CD4-positive, alpha-beta T cell treated with Interferon alpha-2 for 1 hour (primary cell): ENCODE measurements at places on chromosomes 2 and 18.

GRCh38 chr18:74898965-74899364 lies 301.3 kb downstream of the ZNF407 start:
- DNase-seq = no peak

DNA sequence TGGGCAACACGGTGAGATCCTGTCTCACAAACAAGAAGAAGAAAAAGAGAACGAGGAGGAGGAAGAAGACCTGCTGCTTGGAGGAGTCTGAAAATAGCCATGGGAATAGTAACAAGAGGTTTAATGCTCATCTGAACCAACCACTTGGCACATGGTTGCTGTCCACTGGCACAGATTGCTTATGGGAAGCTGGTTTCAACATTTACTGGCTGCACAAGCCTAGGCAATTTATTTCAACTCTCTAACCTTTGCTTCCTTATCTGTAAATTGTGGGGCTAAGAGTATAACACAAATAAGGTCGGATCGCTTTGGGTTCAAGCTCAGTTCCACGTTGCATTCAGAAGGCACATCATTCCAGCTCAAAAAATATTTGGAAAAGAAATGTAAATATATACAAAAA lies 14.2 kb upstream of the RHOB start:
- DNase-seq = no peak

GRCh38 chr2:96909611-96910021 lies 39.7 kb upstream of the SEMA4C start:
- no peak for DNase-seq

GRCh38 chr2:239678666-239679296 lies 278.0 kb upstream of the HDAC4 start:
- no peak for DNase-seq

- DNase-seq = peak; percentile 74
Observed at GRCh38 chr2:207311316-207312005, 145.7 kb upstream of the KLF7 start.

- no peak for DNase-seq
Observed at GRCh38 chr2:2902547-2903281, 474.9 kb downstream of the EIPR1 start.

- DNase-seq = no peak
Observed at GRCh38 chr2:80852808-80853139, 548.2 kb upstream of the LRRTM1 start.

GRCh38 chr18:48674758-48675351 lies 136.0 kb downstream of the CTIF start:
- DNase-seq = no peak

DNA sequence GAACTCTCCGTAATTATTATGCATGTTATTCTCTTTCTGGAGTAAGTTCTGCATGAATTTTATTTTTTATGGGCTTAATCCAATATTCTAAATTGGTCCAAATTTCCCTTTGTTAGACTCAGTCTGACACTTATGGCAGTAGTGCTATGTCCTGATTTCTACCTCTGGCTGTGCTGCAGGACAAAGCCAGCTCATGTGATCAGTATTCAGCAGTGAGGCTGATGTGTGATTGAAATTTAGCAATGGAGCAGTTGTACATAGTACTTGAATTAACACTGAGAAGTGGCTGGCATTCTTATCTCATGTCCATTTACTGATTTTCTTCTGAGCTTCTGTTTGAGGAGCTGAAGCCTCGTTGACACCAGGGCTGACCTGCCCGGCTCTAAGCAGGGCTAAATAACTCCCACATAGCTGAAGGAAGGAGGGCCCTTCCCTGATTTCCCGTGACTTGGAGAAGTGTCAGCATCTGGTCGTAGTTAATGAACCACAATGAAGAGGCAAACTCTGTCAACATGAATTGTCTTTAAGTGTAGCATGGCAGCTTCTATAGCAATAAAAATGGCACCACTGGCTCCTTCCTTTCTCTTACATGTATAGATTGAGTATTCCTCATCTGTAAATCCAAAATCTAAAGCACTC lies 159.0 kb upstream of the RASGRP3 start:
- no peak for DNase-seq

- no peak for DNase-seq
Observed at GRCh38 chr2:75606761-75607399, 39.7 kb upstream of the MRPL19 start.

DNA sequence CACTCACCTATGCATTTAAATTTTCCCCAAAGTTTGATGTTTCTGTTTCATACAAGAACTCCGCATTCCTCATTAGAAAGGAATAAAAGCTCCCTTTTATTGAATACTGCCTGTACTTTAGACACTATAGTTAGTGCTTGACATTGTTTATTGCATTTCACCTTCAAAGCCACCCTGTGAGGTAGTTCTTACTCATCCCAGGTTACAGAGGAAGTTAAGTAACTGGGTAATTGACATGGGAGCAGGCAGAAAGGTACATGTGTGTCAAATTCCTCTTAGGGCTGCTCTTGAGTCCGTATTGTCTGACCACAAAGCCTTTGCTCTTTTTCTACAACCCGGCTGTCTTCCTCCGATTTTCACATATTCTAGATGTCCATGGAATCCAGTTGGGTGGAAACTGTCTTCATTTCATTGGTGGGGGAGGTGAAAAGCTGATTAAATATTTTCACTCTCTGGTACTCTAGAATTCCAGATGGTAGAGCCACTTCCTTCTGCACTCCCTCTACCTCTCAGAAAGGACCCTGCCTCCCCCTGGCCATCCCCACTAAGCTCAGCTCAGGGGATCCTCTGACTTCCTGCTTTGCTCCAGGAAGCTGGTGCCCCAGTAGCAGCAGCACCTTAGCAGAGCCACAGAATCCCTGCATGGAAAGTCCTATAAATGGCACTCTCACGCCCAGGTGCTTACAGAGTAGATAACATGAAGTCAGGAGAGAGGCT lies 319.2 kb downstream of the LRATD1 start:
- no peak for DNase-seq

DNA sequence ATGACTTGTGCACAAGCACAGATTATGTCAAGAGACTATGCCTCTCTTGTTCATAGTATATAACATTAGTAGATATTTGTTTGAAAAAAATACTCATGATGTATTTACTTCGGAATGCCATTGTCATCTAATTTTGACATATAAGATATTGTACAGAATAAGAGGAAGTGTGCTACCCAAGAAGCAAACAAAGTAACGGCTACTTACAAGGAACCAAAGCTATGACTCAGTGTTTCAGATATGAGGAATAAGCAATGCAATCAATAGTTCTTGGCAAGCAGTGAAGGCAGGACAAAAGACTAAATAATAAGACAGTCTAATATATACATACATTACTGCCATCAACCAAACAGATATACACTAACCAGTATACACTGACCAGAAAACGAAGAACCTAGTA lies 256.3 kb downstream of the CCDC178 start:
- no peak for DNase-seq

DNA sequence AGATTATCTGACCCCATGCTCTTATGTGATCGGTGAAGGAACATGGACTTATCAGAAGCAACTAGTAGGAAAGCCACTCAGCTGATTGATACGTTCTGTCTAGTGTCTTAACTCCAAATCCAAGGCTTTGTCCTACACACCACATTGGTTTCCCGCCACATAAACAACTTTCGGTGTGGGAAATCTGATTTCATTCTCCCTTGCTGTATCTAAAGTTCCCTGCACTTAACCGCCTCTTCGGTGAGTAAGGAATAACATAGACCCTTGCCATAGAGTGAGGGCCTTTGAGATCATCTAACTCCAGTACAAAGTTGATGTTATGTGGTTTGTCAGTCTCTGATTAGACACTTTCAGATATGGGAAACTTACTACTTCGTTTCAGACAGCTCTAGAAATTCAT lies 538.2 kb upstream of the TNP1 start:
- no peak for DNase-seq

DNA sequence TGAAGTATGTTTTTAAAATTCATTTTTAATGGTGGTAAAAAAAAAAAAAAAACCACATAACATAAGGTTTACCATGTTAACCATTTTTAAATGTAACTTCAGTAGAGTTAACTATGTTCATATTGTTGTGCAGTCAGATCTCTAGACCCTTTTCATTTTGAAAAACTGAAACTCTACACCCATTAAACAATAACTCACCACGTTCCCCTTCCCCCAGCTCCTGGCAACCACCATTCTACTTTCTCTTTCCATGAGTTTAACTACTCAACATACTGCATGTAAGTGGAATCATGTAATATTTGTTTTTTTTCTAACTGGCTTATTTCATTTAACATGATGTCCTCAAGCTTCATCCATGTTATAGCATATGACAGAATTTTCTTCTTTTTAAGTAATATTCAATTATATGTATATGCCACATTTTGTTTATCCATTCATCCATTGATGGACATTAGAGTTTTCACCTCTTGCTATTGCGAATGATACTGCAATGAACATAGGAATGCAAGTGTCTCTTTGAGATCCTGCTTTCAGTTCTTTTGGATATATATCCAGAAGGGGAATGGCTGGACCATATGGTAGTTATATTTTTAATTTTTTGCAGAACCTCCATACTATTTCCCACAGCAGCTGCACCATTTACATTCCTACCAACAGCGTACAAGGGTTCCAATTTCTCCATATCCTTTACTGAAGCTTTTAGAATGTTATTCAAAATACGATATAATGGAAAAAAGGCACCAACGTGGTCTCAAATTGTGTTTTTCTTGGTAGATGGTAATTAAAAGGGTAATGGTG lies 91.0 kb downstream of the SPTBN1 start:
- DNase-seq = no peak

GRCh38 chr2:150847578-150847977 lies 360.1 kb upstream of the RND3 start:
- no peak for DNase-seq

GRCh38 chr2:74100254-74101216 lies 47.2 kb downstream of the BOLA3 start:
- DNase-seq = no peak

DNA sequence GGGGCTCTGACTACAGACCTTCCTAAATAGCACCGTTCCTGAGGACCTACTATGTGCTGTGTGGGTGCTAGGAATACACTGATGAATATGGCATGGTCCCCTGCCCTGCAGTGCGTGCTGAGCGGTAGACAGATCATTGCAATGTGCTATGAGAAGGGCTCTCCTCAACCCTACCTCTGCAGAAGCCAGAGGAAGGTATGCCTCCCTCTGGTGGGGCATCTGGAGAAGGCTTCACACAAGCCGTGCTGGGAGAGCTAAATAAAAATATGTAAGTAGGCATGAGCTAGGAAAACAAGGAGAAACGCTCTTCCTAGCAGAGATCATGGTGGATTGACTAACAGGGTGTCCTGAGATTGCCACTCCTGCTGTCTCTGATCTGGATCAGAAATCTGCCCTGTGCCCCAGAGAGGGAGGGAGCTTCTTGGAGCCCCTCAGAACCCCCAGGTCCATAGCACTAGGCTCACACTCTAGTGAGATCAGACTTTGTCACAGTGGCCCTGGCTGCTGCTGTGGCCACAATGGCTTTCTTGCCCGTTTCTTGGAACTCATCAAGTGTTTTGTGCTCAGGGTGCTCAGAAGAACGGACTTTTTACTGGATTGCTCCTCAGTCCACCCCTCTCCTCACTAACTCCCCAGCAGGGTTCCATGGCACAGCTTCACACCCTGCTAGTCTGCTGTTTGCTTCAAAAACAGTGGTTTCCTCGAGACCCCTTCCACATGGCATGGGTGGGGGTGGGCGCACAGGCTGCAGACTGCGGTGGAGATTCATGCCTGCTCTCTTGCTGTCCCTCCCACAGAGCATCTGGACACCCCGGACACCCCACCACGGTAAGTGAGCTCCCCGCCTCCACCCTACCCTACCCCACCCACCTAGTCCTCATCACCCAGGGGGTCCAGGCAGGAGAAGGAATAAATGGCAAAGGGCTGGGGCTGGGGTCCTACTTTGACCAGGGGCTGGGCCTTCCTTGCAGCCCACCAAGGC lies 14.2 kb downstream of the SIGLEC15 start:
- peak; percentile 44 for DNase-seq

- no peak for DNase-seq
Observed at GRCh38 chr2:195269220-195269619, 387.8 kb upstream of the SLC39A10 start.

GRCh38 chr2:121255358-121255757 lies 29.6 kb downstream of the TFCP2L1 start:
- DNase-seq = no peak

DNA sequence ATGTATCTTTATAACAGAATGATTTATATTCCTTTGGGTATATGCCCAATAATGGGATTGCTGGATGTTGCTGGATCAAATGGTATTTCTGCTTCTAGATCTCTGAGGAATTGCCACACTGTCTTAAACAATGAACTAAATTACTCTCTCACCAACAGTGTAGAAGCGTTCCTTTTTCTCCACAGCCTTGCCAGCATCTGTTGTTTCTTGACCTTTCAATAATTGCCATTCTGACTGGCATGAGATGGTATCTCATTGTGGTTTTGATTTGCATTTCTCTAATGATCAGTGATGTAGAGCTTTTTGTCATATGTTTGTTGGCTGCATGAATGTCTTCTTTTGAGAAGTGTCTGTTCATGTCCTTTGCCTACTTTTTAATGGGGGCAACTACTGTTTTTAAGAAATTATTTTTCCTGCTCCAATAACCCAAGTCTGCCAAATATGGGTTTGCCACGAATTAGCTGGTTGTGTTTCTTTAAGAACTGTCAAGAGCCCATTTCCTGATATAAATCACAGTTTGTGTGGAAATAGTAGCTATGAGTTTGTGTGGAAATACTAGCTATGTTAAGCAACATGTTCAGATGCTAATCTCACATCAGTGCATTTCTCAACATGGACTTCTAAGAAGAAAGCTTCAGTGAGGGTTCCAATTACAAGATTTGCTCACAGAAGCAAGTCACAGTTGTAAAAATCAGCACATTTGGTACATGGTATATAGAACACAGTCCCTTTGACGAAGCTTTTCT lies 259.4 kb downstream of the ANAPC1 start:
- DNase-seq = no peak

DNA sequence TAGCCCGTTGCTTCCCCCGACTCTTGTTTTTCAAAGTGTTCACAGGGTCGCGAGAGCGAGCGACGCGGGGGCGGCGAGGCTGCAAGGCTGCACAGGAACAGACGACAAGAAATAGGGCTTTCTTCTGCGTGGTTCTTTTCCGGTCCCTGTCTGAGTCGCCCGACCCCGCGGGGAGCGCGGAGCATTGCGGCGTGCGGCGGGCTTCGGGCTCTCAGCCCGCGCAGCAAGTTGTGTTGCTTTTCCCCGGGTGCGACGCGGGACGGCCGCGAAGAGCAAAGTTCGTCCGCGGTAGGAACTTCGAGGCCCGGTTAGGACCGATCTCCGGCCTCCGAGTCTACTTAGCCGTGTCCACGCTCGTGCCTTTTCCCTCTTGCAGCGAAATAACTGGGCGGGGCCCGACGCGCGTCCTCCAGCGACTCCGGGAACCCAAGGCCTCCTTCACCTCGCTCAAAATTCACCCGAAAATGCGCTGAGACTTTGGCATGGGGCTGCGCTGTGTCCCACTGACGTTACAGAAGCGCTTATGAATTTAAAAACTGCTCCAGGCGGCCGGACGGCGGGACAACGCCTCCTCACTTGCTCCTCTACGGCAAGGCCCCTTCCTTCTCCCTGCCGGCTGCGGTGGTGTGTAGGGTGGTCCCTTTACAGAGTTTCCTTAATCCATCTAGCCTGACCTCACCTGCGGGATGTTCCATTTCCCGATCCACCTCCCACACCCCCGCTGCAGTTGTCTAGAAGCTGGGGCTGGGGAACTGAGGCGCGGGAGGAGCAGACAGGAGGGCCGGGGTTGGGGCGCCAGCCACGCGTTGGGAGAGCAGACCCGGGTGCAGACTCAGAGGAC lies 1.5 kb upstream of the BCL2L11 start:
- DNase-seq = peak; percentile 7

GRCh38 chr18:42296723-42297122 lies 341.7 kb downstream of the PIK3C3 start:
- DNase-seq = no peak

GRCh38 chr2:173630425-173631126 lies 275.9 kb downstream of the CDCA7 start:
- DNase-seq = no peak

GRCh38 chr2:173458991-173459780 lies 104.5 kb downstream of the CDCA7 start:
- DNase-seq = no peak
